ENCODE measurements at places on chromosomes 7 and 10.

DNA sequence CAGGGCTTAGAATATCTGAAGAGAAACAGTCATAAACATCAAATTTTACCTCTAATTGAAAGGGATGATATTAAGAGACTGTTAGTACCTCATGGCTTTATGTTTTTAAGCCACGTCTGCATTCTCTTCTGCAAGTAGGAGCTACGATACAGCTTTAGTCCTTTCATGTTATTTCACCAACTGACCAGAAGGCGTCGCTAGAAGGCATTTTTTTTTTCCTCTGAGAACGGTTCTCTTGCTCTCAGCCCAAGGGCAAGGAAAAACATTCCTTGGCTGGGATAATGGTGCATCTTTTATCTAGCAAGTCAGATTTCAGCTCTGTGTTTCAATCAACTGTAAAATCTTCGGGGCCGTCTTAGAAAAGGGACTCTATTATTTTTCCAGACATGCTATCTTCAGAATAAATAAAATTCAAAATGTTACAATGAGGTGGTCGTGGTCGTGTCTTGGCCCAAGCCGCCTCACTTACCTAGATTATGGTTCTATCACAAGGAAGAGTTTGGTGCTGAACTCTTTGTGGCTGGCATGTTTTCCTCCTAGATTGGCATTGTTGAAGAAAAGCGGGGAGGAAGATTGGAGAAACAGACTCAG, 41.6 kb upstream of the LYZL2 start:
- no peak for DNase-seq

- DNase-seq = no peak
Measured at GRCh38 chr10:98299341-98299740, 31.3 kb upstream of the LOXL4 start.

GRCh38 chr7:50818324-50818723, 35.6 kb upstream of the GRB10 start:
- DNase-seq = no peak

DNA sequence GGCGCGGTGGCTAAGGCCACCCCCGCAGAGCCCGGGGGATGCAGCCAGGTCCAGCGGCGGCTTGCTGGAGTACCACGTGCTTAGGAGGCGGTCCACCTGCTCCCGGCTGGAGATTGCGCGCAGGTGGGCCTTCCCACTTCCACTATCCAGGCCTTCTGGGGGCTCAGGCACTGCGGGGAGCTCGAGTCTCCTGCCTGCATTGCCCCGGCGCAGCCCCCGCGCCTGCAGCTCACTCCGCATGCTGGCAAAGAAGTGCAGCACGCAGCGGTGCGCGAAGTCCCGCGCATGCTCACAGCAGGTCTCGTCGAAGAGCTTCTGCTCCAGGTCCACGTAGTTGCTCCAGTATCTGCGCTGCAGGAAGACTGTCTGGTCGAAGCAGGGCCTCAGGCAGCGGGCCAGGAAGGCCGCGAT, 5.8 kb downstream of the CALHM3 start:
- no peak for DNase-seq

GRCh38 chr7:18520450-18521235, 25.1 kb downstream of the HDAC9 start:
- no peak for DNase-seq

- DNase-seq = no peak
Measured at GRCh38 chr10:91935886-91936285, 12.3 kb downstream of the BTAF1 start.

GRCh38 chr7:1087952-1088920, at the start of gene GPER1:
Gene GPER1, plus strand, starts transcription at chr7:1088113. Its CDS starts 3,616 bp downstream, at chr7:1091729.
- DNase-seq = no peak

- DNase-seq = no peak
Measured at GRCh38 chr7:141928146-141928844, 12.1 kb downstream of the OR9A4 start.

GRCh38 chr7:138887085-138887710, 89.2 kb upstream of the ATP6V0A4 start:
- no peak for DNase-seq

DNA sequence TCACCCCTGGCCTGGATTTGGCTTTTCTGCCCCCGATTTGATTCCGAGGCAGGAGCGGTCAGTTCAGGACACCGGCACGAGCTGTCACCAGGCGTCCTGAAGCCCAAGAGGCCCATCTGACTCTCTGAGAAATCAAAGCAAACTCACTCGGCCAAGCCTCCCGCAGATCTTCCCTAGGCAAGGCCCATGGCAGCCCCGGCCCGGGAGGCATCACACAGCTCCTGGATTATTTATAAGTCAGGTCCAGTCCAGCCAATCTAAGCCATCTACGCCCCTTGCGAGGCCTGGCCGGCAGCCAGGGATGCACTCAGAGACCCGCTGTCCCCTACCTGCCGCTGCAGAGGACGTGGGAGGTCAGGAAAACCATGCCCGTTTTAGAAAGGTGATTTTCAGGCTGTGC, 87.3 kb upstream of the DIP2C start:
- no peak for DNase-seq

- DNase-seq = no peak
Measured at GRCh38 chr10:5018134-5018533, 14.5 kb upstream of the AKR1C2 start.

GRCh38 chr10:4532976-4533375, 293.0 kb upstream of the AKR1E2 start:
- DNase-seq = no peak

DNA sequence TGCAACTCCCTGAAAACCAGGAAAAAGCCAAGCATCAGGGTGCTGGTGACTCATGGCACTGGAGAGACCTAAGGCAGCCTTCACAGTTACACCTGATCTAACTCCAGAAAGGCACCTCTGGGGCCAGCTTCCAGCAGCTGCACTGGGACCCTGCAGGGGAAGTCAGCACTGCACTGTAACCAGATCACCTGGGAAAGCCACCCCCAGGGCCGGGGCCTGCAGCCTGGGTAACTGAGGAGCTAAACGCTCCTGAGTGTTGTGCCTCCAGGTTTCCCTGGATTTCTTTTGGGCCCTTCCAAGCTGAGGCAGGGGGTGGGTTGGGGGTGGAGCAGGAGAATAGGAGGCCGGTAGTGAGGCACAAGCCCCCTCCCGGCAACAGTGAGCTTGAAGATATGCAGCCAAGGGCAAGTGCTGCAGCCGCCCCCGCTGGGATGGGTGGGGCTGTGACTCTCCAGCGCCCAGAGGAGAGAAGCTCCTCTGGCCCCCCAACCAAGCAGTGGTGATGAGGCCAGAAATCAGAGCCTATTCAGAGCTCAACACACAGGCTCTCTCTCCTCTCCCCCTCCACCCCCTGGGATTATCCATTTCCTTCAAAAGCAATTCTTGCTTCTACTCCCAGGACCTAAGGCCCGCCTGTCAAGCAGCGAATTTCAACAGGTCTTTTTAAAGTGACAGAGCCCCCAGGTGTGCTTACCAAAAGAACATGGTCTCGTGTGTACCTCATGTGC, 2.6 kb downstream of the CXCL12 start:
- no peak for DNase-seq

DNA sequence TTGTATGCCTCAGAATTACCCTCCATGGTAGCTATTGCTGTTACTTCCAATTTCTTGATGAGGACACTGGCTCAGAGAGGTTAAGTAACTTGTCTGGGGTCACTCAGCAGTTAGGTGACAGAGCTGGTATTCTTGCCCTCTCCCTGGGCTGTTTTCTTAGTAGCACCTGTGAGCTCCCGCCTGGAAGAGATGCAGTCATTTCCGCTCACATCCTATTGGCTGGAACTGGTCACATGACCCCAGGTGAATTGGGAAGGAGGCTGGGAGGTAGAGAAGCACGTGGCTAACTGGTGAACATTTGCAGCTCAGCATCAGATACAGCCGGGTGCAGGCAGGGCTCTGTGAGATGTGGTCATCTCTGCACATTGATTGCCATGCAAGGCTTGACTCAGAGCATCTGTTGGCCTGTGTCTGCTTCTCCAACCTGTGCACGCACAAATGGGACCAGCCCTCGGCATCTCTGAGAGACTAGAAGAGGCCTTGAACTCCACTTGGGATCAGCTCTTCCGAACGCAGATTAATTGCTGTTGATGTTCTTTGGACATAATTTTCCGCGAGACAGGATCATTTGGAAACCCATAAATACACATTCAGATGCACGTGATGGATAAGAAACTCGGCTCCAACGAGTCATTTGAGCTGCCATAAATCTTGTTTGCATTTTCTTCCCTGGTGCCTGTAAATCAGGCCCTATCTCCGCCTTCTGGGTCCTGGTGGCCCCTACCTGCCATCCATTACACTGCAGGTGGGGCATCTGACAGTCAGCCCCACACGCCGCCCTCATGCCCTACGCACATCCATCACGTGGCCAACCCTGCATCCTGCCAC, 42.8 kb downstream of the MYL10 start:
- no peak for DNase-seq

DNA sequence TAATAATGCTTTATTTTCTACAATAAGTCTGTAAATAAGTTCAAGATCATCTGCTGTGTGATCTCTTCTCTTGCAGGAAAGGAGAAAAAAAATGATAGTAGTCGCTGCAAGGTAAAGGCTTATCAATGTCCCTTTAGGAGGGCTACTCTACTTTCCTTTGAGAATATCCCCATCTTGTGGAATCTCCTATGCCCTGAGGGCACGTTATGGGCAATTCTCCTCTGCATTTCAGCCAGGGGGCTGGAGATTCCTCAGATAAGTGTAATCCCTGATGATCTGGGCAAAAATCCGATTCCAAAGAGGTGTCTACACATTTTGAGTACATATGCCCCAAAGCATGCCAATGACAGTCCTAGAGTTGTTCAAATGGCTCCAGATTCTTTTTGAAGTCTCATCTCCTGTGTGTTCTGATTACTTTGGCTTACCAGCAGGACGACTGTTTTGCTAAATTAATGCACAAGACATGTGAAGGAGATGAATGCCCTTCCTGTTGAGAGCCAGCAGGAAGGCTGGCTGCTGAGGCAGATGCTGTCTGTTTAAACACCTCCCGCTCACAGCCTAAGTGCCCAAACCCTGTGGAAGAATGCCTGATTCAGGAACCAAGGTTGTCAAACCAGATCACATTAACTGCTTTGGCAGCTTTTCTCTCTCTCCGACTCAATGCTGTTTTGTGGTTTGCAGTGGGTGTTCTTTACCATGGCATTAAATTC, 171.2 kb upstream of the COL1A2 start:
- no peak for DNase-seq

DNA sequence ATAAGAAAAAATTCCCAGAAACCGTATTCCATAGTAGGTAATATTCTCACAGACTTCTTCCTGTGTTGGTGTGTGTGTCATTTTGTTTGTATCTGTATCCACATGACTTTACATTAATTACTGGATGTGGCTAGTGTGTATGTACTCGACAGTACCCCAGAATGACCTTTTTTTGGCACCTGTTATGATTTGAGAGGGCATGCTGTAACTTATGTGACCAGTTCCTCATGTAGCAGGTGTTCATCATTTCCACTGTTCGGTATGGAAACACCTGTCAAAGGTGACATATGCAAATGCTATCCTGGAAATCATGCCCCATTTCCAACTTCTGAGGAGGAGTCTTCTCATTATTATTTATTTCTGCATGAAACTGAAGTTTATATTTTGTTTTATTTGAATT, 89.3 kb downstream of the ZMYND11 start:
- no peak for DNase-seq

DNA sequence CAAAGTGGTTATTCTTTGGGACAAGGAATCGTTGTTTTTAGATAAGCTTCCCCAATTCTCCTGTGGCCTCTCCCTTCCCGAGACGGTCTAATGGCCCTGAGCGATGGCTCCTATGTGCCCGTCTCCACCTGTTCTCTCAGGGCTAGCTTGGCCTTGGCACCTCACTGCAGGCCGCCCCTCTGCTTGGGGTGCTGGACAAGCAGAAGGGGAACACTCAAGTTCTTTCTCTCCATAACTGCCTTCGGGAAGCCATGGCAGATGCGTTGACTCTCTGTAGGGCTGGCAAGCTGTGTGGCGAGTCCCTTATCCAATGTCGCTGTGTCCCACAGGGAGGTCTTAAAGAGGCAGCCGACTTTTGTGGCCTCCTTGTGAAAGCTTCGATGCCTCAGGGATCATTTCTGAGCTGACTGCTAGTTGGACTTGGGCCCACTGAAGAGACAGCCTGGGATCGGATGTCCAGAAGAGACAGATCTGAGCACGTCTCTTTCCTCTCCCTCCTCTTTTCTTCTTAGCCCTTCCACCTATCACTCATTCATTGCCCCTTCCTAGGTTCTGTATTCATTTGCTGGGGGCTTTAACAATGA, 70.8 kb downstream of the GRK5 start:
- DNase-seq = no peak

GRCh38 chr10:86162696-86163400, 203.7 kb downstream of the GRID1 start:
- no peak for DNase-seq

- DNase-seq = no peak
Measured at GRCh38 chr10:70109064-70109729, 23.4 kb downstream of the AIFM2 start.

DNA sequence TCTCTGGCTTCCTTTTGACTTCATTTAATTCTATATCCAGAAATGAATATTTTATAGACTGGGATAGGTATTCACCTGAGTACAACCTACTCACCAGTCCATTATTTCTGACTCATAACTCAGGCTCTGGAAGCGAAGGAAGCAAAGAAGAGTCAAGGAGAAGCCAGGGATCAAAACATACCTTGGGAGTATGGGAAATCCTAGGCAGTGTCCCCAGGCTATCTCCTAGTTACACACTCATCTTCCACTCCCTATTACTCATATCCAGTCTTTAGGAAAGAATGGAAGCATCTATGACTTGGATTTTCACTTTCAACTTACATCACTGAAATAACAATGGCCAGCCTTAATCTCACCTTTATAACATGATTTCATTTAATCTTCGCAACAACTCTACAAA, 40.9 kb upstream of the ELAPOR2 start:
- DNase-seq = no peak

GRCh38 chr7:23353172-23353571, 54.0 kb downstream of the MALSU1 start:
- DNase-seq = no peak

- no peak for DNase-seq
Measured at GRCh38 chr7:41060796-41061195, 642.1 kb downstream of the INHBA start.

DNA sequence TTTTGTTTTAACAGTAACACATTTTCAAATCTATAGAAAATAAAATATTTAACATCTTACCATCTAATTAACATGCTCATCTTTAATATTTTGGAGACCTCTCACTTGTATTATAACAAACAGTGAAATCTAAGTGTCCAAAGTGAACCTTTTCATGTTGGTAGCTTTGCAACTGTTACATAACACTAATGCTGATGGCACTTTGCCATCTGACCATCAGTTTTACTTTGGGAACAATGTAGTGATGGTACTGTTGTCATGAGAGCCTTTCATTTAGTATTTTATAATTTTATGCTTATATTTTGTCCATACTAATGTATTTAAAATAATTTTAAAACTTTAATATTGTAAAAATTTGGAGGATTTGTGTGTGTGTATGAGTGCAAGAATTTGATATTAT, 1017.0 kb upstream of the KCND2 start:
- no peak for DNase-seq

GRCh38 chr10:46325021-46325420, 38.2 kb downstream of the ANTXRL start:
- no peak for DNase-seq

- no peak for DNase-seq
Measured at GRCh38 chr10:21406595-21407193, 118.8 kb downstream of the SKIDA1 start.

- no peak for DNase-seq
Measured at GRCh38 chr10:16748749-16749148, 68.5 kb downstream of the RSU1 start.

GRCh38 chr10:91366704-91367103, 43.4 kb upstream of the HECTD2 start:
- no peak for DNase-seq
